ENCODE measurements at places on chromosomes 16 and 17.

- DNase-seq, result no peak
Measured at GRCh38 chr17:1989135-1989534, 36.0 kb downstream of the RTN4RL1 start.

- no peak for DNase-seq
Measured at GRCh38 chr16:7321661-7322060, 11.0 kb upstream of the RBFOX1 start.

DNA sequence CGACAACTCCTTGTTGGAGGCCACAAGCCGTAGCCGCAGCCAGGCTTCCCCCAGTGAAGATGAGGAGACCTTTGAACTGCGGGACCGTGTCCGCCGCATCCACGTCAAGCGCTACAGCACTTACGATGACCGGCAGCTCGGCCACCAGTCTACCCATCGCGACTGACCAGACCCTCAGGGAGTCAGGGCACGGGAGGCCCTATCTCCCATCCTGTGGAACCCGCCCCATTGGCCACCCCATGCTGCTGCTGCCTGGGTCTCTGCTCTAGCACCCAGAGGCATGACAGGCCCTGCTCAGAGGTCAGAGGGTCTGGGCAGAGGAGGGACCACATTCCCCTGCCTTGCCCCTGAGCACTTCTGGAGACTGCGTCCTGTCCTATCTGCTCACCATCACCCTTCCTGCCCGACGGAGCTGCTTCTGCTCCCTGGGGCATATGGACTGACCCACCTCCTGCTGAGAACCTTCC lies 8.9 kb downstream of the TNFAIP1 start:
- DNase-seq, result no peak

- DNase-seq, result no peak
Measured at GRCh38 chr17:80703142-80703478, 158.5 kb downstream of the RPTOR start.

GRCh38 chr17:19290066-19290705 lies 53.0 kb downstream of the EPN2 start:
- no peak for DNase-seq

DNA sequence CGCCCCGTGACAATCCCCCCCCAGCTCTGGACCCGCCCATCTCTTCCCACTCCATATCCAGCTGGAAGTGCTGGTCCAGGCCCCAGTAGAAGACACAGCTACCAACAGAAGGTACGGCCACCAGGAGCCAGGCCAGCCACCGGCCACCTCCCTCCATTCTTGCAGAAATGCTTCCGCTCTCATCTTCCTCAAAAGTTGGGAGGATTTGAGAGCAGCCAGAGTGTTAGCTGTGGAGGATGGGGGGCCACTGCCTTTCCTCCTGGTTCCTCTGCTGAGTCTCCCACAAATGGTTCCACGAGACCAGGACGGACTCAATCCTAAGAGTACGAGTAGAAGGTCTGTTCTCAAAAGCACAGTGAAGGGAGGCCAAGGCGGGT lies 78.3 kb downstream of the GAS7 start:
- DNase-seq, result no peak

DNA sequence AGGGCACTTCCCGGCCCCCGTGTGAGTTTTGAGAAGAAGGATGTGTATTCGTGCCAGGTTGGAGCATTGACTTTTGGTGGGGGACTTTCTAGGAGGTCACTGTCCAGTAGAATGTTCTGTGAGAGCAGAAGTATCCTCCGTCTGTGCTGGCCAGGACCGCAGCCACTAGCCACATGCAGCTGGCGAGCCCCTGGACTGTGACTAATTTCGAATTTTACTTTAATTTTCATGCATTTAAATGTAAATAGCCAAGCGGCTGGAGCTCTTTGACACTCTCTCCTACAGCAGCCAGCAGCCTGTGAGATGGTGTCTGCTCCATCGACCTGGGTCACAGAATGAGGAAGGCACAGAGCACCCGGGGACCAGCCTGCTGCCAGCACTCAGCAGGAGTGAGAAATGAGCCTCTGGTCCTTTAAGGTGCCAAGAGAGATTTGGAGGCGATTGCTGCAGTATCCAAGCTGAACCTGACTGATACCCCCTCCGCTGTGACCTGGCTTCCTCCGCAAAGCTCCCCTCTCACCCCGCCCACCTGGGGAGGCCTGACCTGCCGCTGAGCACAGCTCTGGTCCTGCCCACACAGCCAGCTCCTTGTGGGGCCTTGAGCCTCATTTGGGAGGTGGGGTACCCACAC lies 7.8 kb downstream of the ATP2A3 start:
- no peak for DNase-seq

- no peak for DNase-seq
Measured at GRCh38 chr17:71919186-71919585, 201.6 kb upstream of the SOX9 start.

DNA sequence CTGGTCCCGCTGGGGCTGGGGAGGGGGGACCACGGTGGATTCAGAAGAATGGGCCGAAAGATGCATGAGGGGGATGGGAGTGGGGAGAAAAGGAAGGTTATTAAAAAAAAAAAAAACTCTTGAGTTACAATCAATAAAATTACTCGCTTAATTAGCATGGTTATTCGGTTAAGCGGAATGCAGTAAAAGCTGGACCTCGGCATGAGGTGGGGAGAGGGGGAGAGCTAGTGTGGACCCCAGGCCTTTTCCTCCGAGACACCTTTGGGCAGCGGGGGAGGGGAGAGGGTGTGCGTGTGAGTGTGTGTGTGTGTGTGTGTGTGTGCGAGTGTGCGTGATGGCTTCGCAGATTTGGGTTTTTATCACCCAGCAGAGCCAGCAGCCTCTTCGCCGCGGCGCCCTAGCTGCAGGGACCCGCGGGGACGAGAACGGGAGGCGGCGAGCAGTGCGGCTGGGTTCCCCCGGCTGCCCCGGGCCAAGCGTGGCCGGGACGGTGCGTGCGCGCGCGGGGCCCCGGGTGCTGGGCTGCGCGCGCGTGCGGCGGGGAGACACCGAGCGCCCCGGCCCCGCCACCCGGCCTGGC lies 3.7 kb downstream of the BAHCC1 start:
- no peak for DNase-seq

DNA sequence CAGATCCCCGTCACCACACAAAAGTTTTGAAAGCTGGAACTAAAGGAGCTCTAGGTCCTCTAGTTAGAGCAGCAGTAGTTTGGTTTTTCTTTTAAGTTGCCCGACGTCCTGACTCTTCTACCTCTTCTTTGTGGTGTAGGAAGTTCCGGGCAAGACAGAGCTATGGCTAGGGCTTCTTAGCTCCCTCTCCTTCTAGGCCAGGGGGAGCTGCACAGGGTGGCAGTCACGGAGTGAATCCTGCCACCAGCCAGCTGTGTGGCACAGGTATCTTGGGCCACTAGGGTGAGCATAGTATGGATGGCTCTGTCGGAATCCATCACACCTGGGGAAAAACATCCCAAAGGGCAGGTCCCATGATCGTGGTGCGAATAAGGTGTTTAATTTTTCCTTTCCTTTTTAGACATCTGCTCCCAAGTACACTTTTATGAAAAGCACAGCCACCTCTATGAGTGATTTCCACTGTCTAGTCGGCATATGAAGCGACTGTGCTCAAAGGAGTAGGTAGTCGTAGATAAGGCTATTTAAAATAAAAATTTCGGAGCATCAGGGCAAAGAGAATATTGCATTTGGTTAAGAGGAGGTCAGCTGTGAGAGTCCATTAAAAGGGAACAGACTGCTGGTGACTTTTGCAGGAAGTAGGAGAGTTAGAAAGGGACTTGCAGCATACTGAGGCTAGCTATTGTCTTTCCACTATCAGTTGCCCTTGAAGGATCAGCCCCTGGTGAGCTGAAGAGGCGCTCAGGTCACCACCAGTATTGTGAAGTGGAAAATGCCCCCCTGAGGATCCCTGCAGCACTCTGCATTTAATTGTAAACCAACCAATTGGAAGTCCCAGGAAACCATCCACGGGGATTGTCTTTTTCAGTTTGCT lies 2.1 kb downstream of the PRKCA start:
- DNase-seq, result no peak

DNA sequence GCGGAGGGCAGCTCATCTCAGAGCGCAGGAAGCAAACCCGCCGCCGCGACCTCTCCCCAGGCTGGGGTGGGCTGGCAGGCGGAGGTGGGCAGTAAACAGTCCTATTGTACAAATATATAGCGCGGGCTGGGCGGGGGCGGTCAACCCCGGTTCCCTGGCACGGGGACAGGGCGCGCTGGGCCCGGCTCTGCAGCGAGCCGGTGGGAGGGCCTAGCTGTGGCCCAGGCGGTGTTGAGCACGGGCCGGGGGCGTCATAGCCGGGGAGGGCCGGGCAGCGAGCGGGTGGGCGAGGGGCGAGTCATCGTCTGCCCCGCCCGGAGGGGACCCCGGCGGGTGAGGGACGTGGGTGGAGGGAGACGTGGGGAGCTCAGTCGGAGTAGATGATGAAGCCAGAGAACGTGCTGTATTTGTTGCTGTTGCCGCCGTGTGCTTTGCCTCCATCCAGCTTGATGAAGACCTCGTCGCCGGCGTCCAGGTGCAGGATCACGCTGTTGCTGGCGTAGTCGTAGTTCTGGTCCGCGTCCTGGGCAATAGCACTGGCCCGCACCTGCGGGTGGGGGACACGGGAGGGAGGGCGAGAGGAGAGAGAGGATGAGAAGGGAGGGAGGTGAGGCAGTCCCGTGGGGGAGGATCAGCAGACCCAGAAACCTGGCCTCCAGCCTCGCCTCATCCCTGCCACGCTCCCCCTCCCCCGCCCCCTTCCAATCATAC lies 8.1 kb downstream of the C1QL1 start:
- no peak for DNase-seq

DNA sequence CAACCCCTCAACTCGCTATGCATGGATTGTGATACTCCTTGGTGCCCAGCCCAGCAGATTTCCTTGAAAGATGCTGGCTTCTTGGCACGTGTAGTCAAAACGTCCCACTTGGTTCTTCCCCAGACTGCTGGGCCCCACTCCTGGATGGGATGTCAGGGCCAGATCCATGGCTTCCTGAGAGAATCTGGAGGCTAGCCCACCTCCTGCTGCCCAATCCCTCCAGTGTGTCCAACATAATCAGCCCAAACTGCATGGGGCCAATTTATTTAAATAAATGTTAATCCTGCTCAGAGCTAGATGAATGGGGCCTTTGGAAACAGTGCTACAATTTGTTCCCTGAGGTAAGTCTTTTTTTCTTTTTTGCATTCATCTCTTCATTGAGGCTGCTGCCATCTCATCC lies 49.4 kb downstream of the WSB1 start:
- no peak for DNase-seq

DNA sequence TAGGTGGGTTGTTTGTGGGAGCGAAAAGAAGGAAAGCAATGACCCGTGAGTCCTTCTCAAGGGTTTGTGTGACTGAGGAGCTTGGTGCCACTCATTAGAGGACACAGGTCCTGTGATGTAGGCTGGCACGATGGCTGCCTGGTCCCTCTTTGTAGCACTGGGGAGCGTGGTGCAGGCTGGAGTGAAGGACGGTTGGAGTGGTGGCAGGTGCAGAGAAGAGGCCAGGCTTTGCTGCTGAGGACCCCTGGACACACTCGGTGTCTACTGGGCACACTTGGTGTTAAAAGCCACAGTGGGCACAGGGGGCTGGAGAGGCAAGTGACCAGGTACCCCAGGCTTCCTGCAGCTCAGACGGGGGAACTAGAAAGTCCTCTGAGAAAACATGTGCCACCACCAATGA lies 106.0 kb downstream of the NTN1 start:
- DNase-seq, result no peak

DNA sequence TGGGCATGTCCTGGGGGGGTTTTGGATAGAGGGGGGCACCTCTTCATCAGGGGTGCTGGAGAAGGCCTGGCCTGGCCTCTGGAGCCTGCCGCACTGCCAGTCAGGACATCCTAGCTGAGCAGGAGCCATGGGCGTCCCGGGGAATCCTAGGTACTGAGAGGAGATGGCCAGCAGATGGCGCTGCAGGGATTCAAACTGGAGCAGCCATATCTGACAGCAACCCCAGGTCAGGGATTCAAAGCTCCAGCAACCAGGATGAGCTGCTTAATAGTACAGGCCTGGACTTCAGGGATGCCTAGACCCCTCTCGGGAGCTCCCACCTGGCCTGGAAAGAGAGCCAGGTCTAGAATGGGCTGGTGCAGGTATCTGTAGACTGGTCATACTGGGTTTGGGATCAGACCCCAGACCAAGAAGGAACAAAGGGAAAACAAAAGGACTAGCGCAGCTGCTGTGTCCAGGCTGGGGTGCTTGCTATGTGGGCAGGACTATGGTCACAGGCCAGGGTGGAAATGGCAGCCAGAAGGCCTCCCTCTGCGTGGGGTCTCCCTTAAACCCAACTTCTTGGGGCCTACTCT lies 306.9 kb upstream of the RBFOX1 start:
- peak; percentile 61 for DNase-seq

DNA sequence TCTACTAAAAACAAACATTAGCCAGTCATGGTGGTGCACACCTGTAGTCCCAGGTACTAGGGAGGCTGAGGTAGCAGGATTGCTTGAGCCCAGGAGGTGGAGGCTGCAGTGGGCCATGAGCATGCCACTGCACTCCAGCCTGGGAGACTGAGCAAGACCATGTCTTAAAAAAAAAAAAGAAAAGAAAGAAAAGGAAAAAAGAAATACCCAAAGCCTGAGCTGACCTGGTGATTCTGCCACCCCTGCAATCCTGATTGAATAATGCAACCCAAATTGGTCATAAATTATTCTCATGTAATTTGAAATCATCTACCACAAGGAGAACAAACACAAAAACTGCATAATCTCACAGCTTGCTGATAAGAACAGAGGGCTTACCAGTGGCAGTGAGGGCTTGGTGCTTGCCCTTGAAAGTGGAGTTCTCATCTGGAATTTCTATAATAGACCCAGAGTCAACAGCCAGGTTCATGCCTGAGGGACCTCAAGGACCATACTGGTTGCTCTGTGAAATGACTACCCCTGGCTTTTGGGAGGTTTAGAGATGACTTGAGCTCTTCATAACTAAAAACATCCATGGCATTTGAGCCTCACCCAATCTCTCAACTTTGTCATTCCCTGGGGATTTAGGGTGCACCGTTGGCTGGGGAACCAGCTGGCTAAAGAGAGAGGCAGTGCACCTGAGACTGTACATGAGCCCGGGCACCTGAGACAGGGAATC lies 35.4 kb upstream of the TMC5 start:
- DNase-seq, result no peak

GRCh38 chr17:17849147-17849820 lies 12.5 kb upstream of the SREBF1 start:
- DNase-seq, result peak; percentile 45

GRCh38 chr16:4510747-4511426 lies 27.7 kb downstream of the CDIP1 start:
- DNase-seq, result no peak

GRCh38 chr17:78359321-78359996 lies 418 bp downstream of the SOCS3 start:
- peak; percentile 46 for DNase-seq
